ENCODE measurements at places on chromosomes 3 and 15.

GRCh38 chr3:12438318-12438717 is 46.0 kb upstream of the TSEN2 start:
- DNase-seq: no peak

GRCh38 chr15:65791335-65792137 is 557 bp downstream of the DENND4A start:
- peak; percentile 38 for DNase-seq

- DNase-seq: no peak
These were observed 79.5 kb upstream of the PCSK6 start for GRCh38 chr15:101568821-101569555.

DNA sequence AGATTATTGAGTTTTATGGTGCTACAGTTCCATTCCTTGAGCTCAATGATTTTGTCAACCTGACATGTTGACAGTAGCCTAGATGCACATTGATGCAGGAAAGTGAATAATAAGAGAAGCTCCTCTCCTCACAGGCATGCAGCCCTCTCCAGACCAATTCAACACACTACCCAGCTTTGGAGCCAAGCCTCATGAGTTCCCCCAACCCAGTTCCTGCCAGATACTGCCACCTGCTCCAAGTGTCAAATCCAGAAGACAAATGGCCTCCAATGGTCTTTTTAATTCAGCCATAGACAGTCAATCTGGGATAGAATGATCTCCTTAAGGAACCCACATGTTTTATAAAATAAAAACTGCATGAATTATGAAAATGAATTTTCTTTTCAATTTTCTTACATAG is 83.7 kb upstream of the ARHGEF3 start:
- no peak for DNase-seq

- DNase-seq: peak; percentile 97
These were observed 52.5 kb upstream of the ROPN1B start for GRCh38 chr3:125916376-125916978.

- peak; percentile 33 for DNase-seq
These were observed 2.8 kb downstream of the DUSP7 start for GRCh38 chr3:52053307-52054304.

- DNase-seq: peak; percentile 13
These were observed 19.1 kb downstream of the SLC12A6 start for GRCh38 chr15:34318277-34319079.

DNA sequence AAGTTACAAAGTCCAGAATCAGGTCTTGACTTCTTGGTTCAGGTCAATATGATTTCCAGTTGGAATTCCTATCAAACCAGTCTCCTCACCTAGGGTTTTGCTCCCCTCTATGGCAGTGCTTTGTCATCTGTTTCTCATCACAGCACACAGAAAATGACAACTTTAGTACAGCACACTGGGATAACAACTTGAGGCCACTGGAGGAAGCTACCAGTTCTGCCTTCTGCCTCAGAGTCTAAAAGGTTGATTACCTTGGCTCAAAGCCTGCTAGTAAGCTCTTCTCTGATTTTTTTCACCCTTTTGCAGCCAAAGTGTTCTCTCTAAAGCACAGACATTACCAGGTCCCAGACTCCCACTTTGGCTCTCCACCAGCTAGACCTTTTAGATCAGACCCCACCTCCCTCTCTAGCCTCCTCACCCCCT is 24.8 kb upstream of the TRIM59 start:
- no peak for DNase-seq

- DNase-seq: no peak
These were observed 42.2 kb downstream of the CMSS1 start for GRCh38 chr3:99859825-99860224.
